ENCODE measurements at places on chromosomes 3 and 15. TPM values are rescaled to one million over a fixed set of nuclear protein-coding genes. Genes with fewer than 3 reads are reported as not detected.

Gene TGM4
- total RNA-seq, result not detected

Gene PROK2
- total RNA-seq, result not detected

Gene TTLL3
- total RNA-seq, result 12.7 TPM

Gene TMEM266
- total RNA-seq, result not detected

Gene SENP2
- total RNA-seq, result 48.7 TPM

Gene HIGD2B
- total RNA-seq, result not detected

Gene TF
- not detected for total RNA-seq

Gene SLC12A1
- total RNA-seq, result under 0.01 TPM

Gene CPNE4
- total RNA-seq, result not detected

Gene NRG4
- total RNA-seq, result 0.56 TPM

Gene SAXO2
- 1.1 TPM for total RNA-seq

Gene PTPN9
- 18.2 TPM for total RNA-seq

Gene SLC2A2
- total RNA-seq, result not detected

Gene FMN1
- total RNA-seq, result 0.85 TPM

Gene ARNT2
- 7.6 TPM for total RNA-seq

Gene ZKSCAN7
- 5.2 TPM for total RNA-seq

Gene TPRG1
- 0.56 TPM for total RNA-seq

Gene PLSCR2
- not detected for total RNA-seq

Gene IQCF5
- total RNA-seq, result not detected

Gene CDCP1
- total RNA-seq, result 37.5 TPM

Gene LTK
- total RNA-seq, result 0.19 TPM

Gene TRNT1
- total RNA-seq, result 27.0 TPM

Gene AEN
- 54.7 TPM for total RNA-seq

Gene SHF
- 3.1 TPM for total RNA-seq

Gene NOX5
- total RNA-seq, result under 0.01 TPM

Gene FEZF2
- not detected for total RNA-seq

Measured in regular cardiac myocyte (primary cell).